Kidney epithelial cell (primary cell): ENCODE measurements at places on chromosomes 3 and 15.

DNA sequence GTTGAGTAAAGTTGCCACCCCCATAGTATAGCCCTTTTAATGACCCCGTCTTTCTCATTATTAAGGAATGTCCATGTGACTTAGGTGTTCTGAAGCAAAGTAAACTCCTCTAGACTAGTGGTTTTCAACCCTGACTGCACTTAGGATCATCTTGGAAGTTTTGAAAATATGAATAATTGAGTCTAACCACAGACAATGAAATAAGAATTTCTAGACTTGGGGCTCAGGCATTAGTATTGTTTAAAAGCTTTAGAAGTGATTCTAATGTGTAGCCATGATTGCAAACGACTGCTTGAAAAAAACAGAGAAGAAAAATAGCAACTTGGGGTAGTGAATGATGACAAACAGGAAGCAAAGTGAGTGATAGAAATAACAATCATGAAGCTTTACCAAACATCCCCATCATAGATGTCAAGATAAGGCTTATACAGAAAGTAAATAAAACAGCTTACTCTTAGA lies 35.0 kb downstream of the ALCAM start:
- DNase-seq: peak; percentile 61

- DNase-seq: no peak
Measured at GRCh38 chr3:173911446-173911845, 513.9 kb downstream of the NLGN1 start.

DNA sequence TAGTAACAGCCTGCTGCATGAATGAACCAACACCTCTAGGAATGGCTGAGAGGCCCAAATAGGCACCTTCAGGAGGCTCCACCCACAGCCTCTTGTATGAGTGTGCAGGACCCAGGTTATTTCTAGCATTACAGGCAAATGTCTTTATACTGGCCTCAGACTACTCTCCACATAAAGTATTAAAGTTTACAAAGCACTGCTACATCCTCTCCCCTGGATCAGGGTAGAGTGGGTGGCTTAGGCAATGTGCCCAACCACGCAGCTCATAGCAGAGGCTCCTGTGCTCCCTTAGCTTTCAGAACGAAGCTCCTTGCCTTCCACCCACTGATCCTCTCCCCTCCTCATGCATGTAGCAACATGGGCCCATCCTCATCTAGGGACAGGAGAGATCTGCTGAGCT lies 16.3 kb downstream of the TMEM43 start:
- DNase-seq: no peak

DNA sequence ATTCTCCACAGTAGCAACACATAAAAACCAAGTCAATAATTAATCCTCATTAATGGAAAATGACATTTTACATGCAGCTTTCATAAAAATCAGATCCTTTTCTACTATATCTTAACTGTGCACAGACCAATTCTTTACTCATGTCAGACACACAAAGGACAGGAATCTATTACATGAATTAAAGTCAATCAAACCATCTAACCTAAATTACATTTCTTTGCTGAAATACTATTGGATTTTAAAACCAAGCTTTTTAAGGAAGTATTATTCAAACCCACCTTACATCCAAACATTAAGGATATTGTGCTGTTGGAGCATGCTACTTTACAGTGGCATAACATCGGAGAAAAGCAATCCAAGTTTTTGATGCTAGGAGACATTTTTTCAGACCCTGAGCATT lies 72.8 kb downstream of the DLG1 start:
- no peak for DNase-seq

GRCh38 chr3:162353414-162353813 lies 856.8 kb downstream of the OTOL1 start:
- DNase-seq: no peak

DNA sequence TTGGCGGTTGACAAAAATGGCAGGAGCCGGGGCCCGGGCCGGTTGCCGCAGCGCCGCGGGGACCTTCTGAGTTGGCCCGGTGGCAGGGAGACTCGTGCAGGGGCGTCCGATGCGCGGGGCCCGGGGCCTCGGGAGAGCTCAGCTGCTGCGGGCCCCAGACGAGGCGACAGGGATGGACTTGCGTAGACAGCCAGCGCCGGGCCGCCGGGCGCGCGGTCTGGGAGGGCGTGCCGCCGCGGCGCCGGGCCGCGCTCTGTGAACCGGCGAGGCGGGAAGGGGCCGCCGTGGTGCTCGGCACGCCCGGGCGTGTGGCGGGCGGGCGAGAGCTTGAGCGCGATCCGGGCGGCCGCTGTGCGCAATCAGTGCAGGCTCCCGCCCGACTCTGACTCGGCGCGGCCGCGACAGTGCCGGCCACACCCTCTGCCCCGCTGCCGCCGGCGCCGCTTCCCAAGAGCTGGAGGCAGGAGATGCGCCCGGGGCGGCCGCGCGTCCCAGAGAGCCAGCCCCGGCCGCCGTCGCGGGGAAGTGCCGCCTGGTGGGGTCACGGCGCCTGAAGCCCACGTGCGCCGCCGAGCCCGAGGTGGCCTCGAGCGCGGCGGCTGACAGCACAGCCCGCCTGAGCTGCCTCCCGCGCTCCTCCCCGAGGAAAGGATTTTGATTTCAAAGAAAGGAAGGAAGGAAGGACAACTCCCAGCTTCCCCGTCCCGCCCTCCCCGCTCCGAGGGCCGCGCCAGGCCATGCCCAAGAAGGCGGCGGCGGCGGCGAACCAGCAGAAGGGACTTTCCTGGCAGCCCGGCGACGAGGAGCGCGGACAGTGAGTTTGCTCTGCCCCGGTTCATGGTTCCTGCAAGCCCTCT lies 657 bp downstream of the TLNRD1 start:
- no peak for DNase-seq

DNA sequence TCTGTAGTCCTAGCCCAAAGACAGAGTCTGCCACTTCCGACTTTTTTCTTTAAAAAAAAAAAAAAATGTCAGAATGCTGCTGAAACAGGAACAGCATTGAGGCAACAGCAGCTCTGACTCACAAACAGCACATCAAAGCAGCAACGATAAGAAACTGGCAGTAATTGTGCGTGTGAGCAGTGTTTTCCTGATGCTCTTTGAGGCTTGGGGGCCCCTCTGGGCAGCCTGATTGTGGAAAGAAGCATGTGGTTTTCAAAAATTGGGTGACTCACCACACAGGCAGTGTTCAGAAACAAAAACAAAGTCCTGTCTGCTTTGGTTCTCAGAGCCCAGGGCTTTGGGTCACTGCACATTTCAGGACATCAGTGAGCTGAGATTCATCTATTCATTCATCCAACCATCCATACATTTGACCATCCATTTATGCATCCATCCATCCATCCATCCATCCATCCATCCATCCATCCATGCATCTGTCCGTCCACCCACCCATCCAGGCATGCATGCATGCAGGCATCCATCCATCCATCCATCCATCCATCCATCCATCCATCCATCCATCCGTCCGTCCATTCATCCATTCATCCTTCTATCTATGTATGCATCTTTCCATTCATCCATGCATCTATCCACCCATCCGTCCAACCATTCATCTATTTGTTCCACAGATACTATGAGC lies 308.4 kb downstream of the RPLP1 start:
- DNase-seq: peak; percentile 93

DNA sequence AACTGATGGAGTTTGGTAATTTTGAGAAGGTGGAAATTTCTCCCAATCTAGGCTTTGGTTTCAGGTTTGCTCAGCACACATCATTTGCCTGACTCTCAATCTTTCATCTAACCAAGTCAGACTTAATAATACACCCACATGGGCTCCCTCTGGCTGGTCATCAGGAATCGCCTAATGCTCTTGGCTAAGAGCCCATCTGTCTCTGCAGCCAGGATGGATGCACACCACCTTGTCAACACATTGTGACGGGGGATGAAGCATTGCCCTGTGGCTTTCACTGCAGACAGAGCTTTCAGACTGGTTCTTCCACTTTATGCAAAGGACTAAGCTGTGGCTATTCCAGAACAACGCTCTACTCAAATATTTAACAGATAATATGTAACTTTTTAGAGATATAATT lies 3.0 kb upstream of the HDGFL3 start:
- DNase-seq: peak; percentile 64

- no peak for DNase-seq
Measured at GRCh38 chr3:5678248-5678647, 490.7 kb downstream of the EDEM1 start.

DNA sequence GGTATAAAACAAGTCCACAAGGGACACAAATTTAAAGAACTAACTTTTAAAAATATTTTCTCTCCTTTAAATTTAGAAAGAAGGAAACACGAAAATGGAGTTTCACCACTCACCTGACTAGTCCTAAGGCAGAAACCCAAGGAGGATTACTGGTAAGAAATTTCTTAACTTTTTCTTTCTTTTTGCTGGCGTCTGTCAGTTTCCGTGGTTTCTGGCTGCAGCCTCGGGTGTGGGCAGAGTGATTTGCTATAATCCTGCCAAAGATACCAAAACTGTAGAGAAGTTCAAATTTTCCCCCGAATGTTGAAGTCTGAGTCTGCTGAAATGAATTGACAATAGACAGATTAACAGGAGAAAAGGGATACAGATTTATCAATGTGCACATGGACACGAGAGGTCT lies 843.6 kb upstream of the ALCAM start:
- no peak for DNase-seq

- no peak for DNase-seq
Measured at GRCh38 chr3:89572261-89572660, 464.8 kb downstream of the EPHA3 start.

DNA sequence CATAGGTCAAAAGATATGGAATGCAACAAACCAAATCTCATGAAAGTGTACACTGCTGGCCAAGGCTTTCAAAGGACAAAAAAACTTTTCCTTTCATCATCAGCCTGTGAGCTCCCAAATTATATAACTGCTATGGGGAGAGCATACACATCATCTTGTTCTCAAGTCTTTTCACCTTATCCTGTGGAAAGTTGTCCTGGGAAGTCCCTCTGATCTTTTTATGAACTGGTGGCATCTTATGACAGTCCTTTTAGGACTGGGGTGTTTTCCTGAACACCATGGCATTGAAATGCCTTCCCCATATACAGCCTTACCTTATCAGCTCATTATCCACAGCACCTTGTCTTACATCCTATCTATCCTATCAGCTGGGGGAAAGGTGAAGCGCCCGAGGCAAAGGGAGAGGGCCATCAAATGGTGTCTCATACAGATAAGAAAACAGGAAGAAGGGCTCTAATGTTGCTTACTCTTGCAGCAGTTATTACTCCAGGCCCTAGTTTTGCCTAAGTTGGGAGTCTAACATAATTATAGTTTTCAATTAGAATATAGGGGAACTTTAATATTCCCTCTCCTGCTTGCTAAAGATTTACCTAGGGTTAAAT lies 61.5 kb upstream of the GOLIM4 start:
- DNase-seq: no peak

GRCh38 chr15:95302809-95303208 lies 1027.7 kb upstream of the NR2F2 start:
- DNase-seq: no peak

DNA sequence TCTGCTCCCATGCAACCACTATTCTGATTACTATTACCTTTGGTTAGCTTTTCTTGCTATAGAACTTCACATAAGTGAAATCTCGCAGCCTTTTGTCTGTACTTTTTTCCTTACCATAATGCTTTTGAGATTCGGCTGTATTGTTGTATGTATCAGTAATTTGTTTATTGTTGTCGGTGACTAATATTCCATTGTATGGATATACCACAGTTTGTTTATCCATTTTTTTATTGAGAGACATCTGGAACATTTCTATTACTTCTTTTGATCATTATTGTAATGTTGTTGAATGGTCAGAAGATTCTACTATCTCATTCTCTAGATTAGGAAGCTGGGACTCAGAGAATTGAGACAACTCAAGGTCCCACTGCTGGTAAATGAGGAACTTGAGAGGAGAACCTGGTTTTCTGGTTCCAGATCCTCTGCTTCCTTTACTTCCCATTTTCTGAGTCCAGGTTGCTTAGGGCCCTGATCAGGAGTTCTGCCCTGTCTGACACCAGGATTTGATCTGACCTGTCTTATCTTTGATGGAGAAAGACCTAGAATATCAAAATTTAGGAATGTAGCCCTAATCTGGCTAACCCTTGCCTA lies 18.2 kb upstream of the SPTSSB start:
- DNase-seq: no peak

GRCh38 chr3:108130701-108131474 lies 40.1 kb upstream of the CD47 start:
- DNase-seq: peak; percentile 89

- no peak for DNase-seq
Measured at GRCh38 chr3:131147534-131147933, 120.9 kb downstream of the NEK11 start.

GRCh38 chr3:128804017-128804810 lies 75.2 kb upstream of the ACAD9 start:
- no peak for DNase-seq
